ENCODE measurements at places on chromosomes 3 and 15. TPM values are rescaled to one million over a fixed set of nuclear protein-coding genes. Genes with fewer than 3 reads are reported as not detected.
A peak's percentile ranks its signal among the peaks of the same experiment; 100 is the strongest.

Gene UPK1B
- total RNA-seq = not detected

GRCh38 chr15:71275566-71276335, 160.5 kb downstream of the THSD4 start:
- no peak for DNase-seq

GRCh38 chr3:169528289-169528688, 135.2 kb downstream of the MECOM start:
- no peak for DNase-seq

Gene HIGD2B
- not detected for total RNA-seq

Gene FOXL2NB
- total RNA-seq = not detected

GRCh38 chr15:68352401-68353062, 75.0 kb downstream of the FEM1B start:
- peak; percentile 62 for DNase-seq

DNA sequence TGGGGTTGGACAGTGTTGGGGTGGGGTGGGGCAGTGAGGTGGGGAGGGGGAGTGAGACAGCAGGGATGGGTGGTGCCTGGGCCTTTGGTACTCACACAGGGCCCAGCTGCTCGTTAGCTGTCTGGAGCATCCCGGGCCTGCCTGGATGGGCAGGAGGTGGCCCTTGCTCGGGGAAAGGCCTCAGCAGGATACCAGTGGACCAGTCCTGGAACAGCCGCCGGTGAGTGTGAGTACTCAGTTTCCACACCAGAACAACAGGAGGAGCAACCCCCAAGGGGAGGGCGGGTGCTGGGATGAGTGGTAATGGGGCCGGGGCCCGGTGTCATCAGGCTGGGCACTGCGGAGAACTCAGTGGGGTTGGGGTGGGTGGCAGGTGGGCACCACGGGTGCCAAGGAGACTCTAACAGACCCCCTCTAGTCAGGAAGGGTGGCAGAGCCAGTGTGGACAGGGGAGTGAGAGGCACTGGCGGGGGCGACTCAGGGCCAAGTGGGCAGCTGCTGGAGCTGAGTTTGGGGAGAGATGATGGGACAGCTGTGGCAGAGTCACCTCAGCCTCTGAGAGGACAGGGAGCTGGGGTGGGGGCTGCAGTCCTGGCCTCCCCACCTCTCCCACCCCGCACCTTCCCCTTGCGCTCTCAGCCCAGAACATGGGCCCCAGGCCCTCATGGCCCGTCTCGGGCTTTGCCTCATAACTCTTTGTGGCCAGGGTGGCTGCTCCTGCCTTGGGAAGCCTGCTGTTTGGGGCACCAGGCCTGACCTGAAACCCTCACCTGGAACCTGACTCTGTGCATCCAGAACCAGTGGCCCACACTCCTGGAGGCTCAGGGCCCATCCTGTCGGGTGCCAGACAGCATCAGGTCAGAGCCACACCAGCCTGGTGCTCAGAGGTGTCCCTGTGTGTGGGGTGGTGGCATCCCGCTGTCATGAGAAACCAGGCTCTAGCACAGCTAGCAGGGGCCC, 52.1 kb upstream of the PRR23E start:
- no peak for DNase-seq

Gene STARD9
- 8.2 TPM for total RNA-seq

DNA sequence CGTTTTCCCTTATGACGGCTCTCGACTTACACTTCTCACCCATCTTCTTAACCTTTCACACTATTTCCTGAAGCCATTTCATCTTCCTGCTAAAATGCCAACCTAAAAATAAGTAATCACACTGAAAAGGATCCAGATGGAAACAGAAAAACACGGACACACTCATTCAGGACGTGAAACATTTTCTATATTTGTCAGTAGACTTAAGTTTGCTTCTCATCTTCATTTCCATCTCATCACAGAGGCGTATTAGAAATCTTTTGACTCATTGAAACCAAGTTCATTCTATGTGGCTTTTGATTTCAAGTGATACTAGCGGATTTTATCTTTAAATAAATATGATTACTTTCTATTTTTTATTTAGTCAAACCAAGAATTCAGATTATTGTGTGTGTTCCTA, 27.4 kb upstream of the DLG1 start:
- DNase-seq = no peak

- DNase-seq = no peak
These were observed 96.0 kb upstream of the PPP2R3A start for GRCh38 chr3:135869439-135870105.

DNA sequence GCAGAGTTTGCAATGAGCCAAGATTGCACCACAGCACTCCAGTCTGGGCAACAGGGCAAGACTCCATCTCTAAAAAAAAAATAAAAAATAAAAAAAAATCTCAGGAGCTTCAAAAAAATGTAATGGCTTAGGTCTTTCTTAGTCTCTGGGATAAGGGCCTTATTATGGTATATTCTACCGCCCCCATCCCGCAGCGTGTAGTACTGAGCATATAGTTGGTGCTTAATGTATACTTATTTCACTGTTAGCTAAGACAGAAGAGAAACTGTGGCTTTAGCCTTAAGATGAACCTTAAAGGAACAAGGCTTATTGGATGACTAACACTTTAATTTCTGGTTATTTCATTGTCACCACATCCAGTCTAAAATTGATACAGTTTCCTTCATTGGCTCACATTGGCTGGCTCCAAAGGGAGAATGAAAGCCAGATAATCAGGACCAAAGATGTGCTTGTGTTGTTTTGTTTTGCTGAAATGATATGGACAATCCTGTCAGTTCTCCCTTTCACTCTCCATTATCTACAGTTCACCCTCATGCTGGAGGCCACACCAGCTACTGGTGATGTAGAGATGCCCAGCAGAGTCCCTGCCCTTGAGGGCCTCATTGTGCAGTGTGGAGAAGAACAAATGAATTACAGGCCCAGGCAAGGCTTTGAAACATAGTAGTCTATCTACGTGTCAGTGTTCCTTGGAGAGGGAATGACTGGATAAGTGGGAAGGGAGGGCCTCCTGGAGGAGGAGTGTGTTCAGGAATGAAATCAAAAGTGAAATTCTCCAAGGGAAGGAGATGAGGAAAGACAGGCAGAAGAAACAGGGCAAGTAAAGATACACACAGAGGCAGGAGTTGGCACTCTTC, 17.4 kb upstream of the RAF1 start:
- no peak for DNase-seq

Gene DAPK2
- 3.2 TPM for total RNA-seq

Gene C15orf62
- total RNA-seq = 1.1 TPM

DNA sequence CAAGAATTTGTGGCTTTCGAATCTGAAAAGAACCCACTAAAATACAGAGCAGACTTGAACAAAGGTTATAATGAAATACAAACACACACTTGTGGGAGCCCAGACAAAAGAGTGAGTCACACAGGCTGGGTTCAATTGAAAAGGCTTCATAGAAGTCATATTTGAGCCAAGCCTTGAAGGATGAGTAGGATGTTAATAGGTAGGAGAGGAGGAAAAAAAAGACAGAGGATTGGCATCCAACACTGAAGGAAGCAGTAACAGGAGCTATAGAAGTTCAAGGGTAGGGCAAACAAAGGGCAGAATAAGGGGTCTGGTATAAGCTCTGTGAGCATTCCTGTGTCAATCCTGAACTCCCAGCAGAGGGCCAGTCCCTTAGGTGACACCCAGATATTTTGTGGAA, 325.4 kb downstream of the FOXP1 start:
- no peak for DNase-seq

GRCh38 chr15:25712192-25712960, 150.8 kb downstream of the ATP10A start:
- no peak for DNase-seq

Gene PPM1L
- 5.9 TPM for total RNA-seq

Gene LTK
- total RNA-seq = 5.2 TPM

Data from activated CD4-positive, alpha-beta memory T cell treated with anti-CD3 and anti-CD28 coated beads, Interleukin-2, amount 10 ng/mL, durations not matched to agents 7 days and 5 days (primary cell).